ENCODE measurements at places on chromosomes 4 and X.

DNA sequence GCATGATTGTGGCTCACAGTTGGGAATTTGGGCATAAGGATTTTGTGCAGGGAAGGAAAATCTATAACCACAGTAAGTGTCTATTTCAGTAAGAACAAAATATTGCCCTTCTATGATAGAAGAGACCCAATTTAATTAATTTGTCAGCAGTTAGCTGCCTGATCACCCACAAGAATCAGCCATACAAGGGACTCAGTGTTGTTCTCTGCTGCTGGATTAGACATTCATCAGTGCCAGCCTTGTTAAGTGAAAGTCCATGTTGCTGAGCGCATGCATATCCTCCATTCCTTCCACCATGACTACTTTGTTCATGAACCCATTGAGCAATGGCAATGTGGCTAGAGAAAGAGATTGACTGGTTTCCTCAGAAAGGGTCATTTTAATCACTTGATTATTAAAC lies 125.3 kb upstream of the PDHA2 start:
- no peak for DNase-seq

DNA sequence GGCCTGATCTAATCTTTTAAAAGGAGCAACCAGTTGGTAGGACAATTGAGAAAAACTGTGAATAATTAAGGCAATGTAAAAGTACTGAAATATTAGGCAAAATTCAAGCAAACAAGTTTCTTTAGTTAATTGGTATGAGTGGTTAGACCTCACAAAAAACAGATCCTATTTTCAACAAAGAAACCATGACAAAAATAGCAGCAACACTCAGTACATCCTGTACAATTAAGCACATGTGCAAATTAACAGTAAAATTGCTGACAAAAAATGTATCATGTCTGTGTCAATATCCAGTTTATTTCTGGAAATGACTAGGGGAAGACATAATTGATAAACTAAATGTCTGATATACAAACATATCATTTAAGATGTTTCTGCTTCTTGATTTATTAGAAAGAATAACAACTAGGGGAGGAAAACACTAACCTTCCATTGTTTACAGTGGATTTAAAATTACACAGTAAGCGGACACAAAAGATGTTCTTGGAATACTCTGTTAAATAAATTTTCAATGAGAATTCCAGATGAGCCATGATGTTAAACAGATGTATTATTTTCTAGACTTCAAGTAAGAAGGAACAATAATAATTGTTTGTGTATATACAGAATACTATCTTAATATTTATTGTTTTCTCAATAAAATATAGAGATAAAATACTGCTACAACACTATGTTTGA lies 638.9 kb downstream of the SPRY1 start:
- no peak for DNase-seq

DNA sequence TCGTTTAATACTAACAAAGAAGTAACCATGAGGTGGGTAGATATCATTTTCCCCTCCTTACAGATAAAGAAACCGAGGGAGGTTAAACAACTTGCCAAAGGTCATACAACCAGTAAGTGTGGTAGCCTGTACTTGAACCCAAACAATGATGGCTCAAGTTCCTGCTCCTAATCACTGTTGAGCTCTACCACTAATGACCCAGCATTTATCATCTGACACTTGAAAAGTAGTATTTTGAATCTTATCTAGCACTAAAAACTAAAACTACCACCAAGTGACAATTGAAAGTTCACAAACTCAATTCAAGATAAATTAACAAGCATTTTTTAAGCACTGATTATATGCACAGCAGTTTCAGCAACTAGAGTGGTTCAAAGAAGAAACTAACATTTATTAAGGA lies 13.1 kb downstream of the FBXW7 start:
- DNase-seq, result no peak

- no peak for DNase-seq
Measured at GRCh38 chrX:143869018-143869417, 14.9 kb upstream of the UBE2NL start.

DNA sequence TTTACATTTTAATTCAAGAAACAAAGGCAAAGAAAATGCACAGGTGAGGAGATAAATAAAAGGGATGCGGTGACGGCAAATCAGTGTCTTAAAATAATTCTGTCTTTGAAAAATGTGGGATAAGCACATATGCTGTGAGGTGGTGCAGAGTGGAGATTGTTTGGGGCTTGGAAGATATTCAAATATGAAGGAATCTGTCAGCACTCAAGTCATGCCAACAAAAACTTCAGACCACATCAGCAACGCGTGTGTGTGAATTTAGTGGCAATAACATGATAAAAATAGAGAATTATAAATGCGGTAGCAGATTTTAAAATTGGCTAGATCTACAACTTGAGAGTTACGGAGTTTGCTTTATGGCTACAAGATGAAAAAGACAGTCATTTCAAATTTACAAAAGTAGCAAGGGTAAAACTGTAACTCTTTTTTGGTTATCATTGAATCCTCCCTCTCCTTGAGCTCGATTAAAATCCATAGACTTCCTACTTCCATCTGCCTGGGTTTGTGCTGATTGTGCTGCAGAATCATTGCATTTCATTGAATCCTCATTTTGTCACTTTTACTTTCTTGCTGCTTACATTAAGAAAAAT lies 71.5 kb upstream of the VCX2 start:
- DNase-seq, result no peak
